ENCODE measurements at places on chromosomes 11 and 22. TPM values are rescaled to one million over a fixed set of nuclear protein-coding genes. Genes with fewer than 3 reads are reported as not detected.

DNA sequence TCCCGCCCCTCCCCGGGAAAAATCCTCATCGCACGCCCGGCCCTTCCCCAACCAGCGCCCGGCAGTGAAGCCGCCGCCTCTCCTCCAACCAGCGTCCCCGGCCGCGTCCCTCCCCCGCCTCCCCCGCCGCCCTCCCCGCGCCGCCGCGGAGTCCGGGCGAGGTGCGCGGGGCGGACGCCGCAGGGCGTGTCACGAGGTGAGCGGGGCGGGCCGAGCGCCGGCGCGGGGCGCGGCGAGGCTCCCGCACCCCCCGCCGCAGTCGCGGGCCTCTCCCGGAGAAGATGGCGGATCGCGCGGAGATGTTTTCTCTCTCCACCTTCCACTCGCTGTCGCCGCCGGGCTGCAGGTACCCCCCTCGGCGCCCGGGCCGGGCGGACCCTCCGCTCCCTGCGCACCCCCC, at the start of gene MAPK8IP2:
TSS of gene MAPK8IP2 (plus strand) at position 256 of the 400 bp plus-strand sequence. CDS start at position 282, 26 bp downstream.
- no peak for DNase-seq

The ATG2A gene
- total RNA-seq = 28.8 TPM

- DNase-seq = no peak
Observed at GRCh38 chr11:94100253-94100652, 28.4 kb upstream of the PANX1 start.

GRCh38 chr11:11028017-11028692, 170.3 kb upstream of the ZBED5 start:
- no peak for DNase-seq

- no peak for DNase-seq
Observed at GRCh38 chr11:74689666-74690065, 41.6 kb downstream of the CHRDL2 start.

The CHRM1 gene
- not detected for total RNA-seq

The TRIM29 gene
- 0.64 TPM for total RNA-seq

The OR5A1 gene
- not detected for total RNA-seq

The GDPD4 gene
- not detected for total RNA-seq

- DNase-seq = no peak
Observed at GRCh38 chr11:100956351-100956750, 173.3 kb downstream of the PGR start.

DNA sequence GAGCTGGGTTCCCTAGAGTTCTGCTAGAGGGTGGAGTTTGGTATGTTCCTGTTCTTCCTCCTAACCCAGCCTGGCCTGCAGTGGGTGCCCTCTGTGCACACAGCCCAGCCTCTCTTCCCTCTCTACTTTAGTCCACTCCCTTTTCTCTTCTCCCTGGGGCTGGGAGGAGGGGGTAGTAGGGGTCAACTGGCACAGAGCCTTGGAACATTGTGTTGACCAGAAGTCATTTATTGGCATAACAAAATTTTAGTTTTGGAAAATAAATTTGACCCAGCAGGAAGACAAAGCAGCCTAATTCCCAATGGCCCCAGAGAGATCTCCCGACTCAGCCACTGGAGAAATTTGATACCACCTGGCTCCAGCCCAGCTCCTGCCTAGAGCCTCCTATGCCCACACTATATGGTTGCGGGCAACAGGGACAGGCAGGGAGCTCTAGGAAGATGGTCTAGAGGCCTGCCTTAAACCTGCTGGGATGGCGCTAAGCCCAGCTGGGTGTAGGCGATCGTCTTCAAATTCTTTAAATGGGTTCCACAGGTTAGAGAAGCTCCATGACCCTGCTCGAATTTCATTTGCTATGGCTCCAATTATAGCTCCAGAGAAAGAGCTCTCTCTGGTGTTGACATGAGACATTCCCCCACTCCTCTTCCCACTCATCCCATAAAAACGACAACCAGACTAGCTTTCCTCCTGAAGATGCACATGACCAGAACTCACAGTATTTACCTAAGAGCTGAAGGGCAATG, 9.9 kb downstream of the PCSK7 start:
- DNase-seq = no peak

GRCh38 chr11:36201411-36201810, 87.8 kb downstream of the COMMD9 start:
- DNase-seq = no peak

DNA sequence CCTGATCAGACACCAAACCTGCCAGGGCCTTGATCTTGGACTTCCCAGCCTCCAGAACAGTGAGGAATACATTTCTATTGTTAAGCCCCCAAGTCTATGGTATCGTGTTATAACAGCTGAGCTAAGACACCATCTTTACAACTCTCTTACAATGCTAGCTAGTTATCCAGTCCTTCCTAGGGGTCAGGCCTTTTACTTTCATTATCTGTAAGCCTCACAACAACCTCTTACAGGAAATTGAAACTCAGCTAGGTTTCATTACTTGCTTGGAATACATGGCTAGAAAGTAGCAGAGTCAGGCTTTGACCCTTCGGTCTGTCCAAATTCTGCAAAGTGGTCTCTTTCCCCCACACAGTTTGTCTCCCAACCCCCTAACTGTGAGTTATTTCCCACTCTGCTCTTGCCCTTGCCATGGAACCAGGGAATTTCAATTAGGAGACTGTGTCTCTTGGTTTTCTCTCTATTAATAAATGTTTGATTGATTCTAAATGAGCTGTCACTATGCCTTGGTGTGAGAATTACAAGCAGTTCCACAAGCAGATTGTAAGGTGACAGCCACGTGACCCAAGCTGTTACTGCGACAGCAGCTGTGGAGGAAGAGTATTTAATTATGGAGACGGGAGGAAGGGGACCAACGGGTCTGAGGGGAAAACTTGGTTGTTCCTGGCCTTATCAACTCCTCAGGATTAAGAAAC, 38.4 kb upstream of the CLMP start:
- no peak for DNase-seq

GRCh38 chr11:94676814-94677213, 91.3 kb upstream of the AMOTL1 start:
- no peak for DNase-seq

DNA sequence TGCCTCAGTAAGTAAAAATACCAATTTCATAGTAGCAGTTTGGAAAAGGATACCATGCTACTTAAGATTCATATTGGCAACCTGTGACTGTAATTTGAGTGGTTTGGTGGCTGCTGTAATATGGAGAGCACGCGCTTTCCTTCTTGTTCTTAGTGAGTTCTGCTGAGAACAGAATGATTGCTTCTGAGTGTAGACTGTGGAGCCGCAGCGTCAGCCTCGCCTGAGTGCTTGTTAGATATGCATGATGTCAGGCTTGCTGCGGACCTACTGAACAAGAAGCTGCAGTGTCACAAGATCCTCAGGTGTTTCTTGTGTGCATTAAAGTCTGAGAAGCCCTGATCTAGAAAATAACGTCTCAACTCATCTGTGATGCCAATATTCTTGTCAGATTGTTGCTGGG, 143.2 kb downstream of the ARHGAP42 start:
- DNase-seq = no peak

DNA sequence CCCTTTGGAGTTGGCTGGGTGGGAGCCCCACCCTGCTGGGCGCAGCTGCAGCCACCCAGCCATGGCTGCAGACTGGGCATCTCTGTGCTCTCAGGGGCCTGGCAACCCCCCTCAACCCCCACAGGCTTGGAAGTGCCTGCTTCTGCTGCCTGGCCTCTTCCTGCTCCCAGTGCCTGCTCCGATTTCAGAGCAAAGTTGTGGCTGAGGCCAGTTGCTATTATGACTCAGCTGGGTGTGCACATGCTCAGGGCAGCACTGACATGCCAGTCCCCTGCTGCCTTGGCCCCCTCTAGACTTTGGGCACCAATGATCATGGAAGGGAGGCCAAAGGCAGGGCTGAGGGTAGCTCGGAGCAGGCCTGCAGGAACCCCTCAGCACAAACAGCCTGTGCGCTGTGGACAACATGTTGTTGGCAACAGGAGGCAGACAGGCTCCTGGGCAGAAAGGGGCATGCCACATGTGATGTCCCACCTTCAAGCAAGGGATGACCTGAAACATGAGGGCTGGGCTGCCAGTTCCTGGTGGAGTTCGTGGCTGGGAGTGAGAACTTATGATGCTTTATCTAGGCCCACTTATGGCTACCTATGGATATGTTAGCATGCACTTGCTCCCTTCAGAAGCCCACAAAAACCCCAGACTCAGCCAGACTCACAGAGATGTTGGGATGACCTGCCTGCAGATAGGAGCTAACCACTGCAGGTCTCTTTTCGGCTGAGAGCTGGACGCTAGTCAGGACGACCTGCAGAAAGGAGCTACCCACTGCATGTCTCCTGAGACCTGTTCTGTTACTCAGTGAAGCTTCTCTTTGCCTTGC, 96.4 kb upstream of the AMOTL1 start:
- DNase-seq = no peak

GRCh38 chr11:117814766-117815261, 9.7 kb downstream of the FXYD2 start:
- no peak for DNase-seq

- DNase-seq = no peak
Observed at GRCh38 chr11:134406264-134407185, 5.5 kb downstream of the B3GAT1 start.

The JAML gene
- total RNA-seq = 0.39 TPM

- no peak for DNase-seq
Observed at GRCh38 chr22:44293876-44294275, 18.9 kb downstream of the SHISAL1 start.

GRCh38 chr11:64226507-64227051, 505 bp downstream of the NUDT22 start:
- DNase-seq = no peak

The CASP4 gene
- total RNA-seq = 25.8 TPM

The APOL5 gene
- total RNA-seq = not detected

DNA sequence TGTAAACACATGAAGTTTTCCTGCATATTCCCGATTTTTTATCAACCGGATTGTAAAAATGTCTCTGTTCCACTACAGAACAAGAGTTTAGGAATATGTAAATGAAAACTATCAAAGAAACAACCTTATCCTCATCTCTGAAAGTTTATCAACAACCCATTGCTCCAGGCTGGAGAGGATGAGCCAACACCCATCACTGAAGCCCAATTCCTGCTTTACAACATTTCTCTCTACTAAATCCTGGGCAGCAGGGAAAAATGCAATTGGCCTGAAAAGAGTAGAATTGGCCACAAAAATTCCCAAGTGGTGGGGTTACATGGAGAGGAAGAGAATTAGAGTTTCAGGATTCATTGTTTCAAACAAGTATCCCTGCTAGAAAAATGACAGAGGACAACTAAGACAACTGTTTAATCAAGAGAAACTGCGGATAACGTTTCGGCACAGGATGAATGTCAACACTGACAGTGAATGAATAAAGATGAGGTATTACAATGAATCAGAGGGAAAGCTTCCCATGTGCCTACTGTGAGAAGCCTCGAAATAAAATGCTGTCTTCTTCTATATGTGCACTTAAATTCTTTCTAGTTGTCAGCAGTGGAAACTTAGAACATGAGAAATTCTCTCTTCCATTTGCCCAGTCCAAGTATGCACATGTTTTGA, 317.3 kb upstream of the ANO3 start:
- no peak for DNase-seq

DNA sequence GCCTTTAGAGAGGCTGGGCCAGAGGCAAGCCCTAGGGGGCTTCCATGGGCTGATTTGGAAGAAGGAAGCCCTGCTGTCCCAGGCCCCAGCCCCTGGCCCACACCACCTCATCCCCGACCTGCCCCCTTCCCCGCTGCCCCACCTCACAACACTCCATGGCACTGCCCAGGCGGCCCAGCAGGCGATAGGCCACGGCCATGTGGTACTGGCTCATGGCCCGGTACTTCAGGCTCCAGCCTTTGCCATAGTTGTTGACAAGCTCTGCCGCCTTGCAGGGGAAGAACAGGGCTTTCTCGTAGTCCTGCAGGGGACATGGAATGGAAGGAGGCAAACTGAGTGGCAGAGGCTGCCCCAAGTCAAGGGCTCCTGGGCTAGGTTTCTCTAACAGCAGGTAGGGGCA, 6.4 kb downstream of the RAPSN start:
- no peak for DNase-seq

GRCh38 chr11:16356057-16356760, at the start of gene SOX6:
Gene SOX6, minus strand, starts transcription at chr11:16356546. Its CDS starts 15,298 bp downstream, at chr11:16341248.
- DNase-seq = no peak

The GSTT2B gene
- total RNA-seq = 6.5 TPM

- DNase-seq = no peak
Observed at GRCh38 chr11:131412061-131412460, 41.6 kb downstream of the NTM start.

The MUC5AC gene
- total RNA-seq = 0.03 TPM

GRCh38 chr11:128458321-128458720, 129.0 kb downstream of the ETS1 start:
- DNase-seq = peak; percentile 69

Data from Panc1 (cell line).